ENCODE measurements at places on chromosomes 7 and 10. TPM values are rescaled to one million over a fixed set of nuclear protein-coding genes. Genes with fewer than 3 reads are reported as not detected.

Gene ZNF239
- 0.91 TPM for total RNA-seq

Gene UBE2H
- total RNA-seq: 49.4 TPM

Gene HMX2
- total RNA-seq: not detected

Gene PILRA
- not detected for total RNA-seq

Gene UPK3B
- not detected for total RNA-seq

Gene ZNF33A
- 9.7 TPM for total RNA-seq

Gene GPR15LG
- not detected for total RNA-seq

Gene INA
- under 0.01 TPM for total RNA-seq

Gene FXYD4
- not detected for total RNA-seq

All from epithelial cell of umbilical artery (primary cell).